ENCODE measurements at places on chromosomes 3 and 15. TPM values are rescaled to one million over a fixed set of nuclear protein-coding genes. Genes with fewer than 3 reads are reported as not detected.

DNA sequence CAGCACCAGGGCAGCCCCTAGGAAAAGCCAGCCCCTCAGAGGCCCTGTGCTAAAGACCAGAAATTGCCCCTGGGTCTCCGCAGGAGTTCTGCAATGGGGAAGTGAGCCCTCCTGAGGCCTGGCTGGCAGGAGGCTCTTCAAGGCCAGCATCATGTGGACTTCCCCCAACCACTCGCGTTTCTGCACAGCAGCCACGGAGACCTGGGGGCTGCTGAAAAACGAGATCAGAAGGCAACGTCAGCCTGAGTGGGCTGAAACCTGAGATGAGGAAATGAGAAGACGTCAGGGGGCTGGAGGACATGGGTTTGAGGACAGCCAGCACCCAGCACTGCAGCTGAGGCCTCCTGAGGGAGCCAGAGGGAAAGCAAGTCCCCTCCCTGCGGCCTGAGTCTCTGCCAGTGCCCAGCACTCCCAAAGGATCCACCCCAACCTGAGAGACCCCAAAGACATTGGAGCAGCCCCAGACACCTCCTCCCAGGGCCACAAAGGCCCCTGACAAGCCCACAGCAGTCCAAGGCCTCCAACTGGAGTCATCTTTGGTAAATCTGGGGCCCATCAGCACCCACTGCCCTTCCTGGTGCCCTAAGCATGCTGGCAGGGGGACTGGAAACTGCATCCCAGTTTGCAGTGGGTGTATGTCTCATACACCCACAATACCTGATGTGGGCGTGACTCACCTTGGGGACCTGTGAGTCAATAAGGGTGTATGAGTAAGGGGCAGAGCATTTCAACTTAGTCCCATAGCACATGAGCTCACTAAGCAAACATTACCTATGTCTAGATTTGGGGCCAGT, 29.2 kb upstream of the CYP11A1 start:
- DNase-seq, result no peak

DNA sequence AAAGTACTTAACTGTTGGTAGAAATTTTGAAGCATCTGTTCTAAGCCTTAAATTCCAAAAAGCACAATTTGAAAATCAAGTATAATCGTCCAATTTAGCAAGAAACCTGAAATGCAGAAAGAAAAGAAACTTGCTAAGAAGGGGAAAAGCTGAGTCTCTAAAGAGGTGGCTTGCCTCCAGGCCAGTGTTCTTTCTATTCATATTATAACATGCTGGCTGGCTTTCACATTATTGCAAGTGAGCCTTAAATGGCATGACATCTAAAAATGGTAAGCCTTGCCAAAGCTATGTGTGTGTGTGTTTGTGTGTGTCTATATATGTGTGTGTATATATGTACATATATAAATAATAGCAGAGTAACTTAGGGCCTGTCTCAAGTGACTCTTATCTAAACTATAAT, 89.5 kb downstream of the FGF12 start:
- no peak for DNase-seq

DNA sequence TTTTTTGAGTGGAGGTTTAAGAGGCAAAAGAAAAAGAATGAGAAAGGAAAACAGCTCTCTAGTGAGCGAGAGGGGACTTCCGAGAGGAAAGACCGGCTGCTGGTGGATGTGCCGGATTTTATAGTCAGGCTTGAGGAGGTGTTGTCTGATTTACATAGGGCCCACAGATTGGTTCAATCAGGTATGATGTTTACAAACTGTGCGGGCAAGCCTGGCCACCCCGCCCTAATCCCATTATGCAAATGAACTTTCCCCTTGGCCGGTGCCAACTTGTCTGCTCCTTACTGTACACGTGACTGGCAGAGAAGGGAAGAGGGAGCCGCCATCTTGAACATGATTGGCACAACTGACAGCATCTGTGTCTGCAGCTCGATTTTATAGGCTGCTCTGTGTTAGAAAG, 44.7 kb downstream of the FAM43A start:
- no peak for DNase-seq

- DNase-seq, result no peak
These were observed 121.4 kb upstream of the CHRM5 start for GRCh38 chr15:33846862-33847261.

DNA sequence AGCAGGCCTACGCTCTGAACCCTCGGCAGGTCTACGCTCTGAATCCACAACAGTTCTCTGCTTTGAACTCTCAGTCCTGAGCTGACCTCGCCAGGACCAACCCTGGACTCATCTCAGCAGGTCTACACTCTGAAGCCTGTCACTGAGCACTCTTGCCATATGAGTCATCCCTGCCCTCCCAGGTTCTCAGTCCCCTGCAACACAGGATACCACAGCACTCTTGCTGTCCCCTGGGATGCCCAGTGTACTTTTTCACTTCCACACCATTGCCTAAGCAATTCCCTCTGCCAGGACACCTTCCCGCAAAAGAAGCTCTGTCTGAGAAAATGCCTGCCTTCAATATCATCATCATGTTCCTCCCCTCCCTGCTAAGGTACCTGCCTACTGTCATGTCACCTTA, 42.0 kb downstream of the NUP210 start:
- DNase-seq, result no peak

- DNase-seq, result no peak
These were observed 68.0 kb upstream of the MNS1 start for GRCh38 chr15:56532721-56533460.

DNA sequence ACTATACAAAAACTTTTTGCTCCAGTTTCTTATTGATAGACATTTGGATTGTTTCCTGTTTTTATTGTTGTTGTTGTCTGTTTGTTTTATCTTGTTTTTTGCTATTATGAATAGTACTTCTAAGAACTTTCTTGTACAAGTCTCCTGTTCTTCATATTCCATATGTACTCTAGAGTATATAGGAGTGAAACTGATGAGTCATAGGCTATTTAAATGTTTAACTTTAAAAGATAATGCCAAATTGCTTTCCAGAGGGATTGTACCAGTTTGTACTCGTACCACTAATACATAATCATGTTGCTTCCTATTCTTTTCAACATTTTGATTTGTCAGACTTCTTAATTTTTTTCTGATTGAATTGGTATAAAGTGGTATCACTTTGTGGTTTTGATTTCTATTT, 19.6 kb downstream of the LRRC49 start:
- DNase-seq, result no peak

MCF2L2 gene
- 1.7 TPM for total RNA-seq

TMEM207 gene
- not detected for total RNA-seq

GOLGA8J gene
- not detected for total RNA-seq
